DMS 273 treated with DMSO at 0.1 percent for 48 hours (cell line): ENCODE measurements at places on chromosomes 16 and 17.

DNA sequence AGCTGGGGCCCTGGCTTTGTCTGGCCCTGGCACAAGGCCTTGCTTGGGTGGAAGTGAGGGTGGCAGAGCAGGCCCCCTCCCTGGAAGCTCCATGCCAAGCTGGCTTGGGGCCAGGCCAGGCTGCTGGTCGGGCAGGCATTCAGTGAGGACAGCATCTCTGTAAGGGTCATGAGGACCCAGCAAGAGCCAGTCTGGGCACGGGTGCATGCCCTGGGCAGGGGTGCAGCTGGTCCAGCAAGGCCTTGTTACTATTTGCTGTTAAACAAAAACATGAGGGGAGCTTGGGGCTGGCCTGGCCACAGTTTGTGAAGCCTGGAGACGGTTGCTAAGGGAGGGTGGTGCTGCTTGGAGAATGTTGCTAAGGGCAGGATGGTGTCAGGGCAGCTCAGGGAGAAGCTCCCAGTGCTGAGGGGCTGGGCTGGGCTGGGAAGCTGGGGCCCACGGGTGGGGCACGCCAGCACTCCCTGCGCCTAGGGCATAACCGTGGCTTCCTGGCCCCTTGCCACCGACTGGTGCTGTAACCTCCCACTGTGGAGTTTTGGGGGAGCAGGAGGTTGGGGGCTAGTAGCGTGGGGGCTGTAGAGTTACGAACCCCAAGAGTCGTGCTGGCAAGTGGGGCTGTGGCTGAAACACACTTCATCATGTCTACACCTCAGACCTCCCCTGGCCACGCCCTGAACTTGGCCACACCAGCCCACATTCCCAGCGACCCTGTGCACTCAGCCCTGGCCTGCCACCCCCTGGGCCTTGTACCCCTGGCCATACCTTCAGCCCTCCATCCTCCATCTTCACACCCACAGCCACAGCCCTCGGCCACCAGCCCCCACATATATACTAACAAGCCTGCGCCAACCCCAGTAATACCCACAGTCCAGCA lies 1.6 kb downstream of the TPPP3 start:
- no peak for DNase-seq

- DNase-seq, result no peak
These were observed 20.9 kb downstream of the TRPV3 start for GRCh38 chr17:3536716-3537115.

GRCh38 chr16:6131526-6132050 lies 1034.0 kb upstream of the EEF2KMT start:
- no peak for DNase-seq

GRCh38 chr16:48124266-48124665 lies 31.5 kb downstream of the ABCC12 start:
- DNase-seq, result no peak

DNA sequence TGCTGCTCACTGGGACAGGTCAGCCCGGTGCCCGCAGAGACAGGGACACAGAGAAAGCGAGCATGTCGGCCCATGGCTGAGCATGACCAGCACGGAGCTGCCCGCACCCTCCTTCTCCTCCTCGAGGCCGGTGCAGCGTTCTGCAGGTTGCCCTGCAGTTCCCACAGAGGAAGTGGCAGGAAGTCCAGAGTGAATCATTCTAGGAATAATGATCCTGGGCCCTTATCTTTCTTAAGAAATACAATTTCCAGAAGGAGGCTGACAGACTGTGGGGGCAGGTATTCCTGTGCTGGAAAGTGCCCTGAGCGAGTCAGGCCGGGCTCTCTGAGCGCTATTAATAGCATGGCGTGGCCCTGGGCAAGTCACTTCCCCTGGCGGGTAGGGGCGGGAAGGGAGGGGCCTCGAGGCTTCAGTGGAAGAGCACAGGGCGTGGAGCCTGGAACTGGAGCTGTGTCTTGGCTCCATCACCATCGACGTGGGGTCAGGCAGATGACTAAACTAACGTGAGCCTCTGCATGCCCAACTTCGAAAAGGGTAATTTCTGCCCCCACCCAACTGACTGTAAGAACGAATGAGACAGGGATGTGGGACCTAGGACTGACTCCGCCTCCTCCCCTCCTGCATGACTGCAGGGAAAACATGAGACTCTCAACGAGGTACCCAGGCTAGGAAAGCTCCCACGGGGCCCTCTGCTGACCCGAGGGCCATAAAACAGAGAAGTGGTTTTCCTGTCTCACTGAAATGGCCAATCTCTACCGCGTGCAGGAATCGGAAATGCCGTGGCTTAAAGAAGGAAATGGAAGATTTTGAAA lies 9.8 kb downstream of the TMEM204 start:
- DNase-seq, result no peak

- DNase-seq, result no peak
These were observed 10.5 kb downstream of the HSBP1 start for GRCh38 chr16:83818276-83818675.

- no peak for DNase-seq
These were observed 353.9 kb downstream of the CPPED1 start for GRCh38 chr16:12449795-12450194.

- peak; percentile 22 for DNase-seq
These were observed 23.6 kb upstream of the KRT17 start for GRCh38 chr17:41647940-41648410.

DNA sequence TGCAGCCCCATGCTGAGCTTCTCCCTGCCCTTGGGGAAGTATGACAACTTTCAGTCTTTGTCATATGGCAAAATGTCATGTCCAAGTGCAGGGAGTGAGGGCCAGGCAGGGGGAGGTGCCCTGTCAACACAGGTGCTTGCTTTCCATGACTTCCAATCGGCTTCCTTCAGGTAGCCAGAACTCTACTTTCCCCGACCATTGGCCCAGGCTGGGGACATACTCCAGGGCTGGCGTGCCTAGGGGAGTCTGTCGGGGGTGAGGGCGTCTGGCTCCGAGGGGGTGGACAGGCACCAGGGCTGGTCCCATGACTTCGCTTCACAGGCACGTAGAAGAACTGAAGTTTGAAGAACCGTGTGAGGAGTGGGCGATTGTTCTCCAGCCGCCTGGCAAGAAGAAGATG lies 19.8 kb upstream of the PIK3R6 start:
- DNase-seq, result no peak

GRCh38 chr16:70483426-70483825 lies 29.0 kb downstream of the FCSK start:
- DNase-seq, result no peak
